Mammary epithelial cell (primary cell): ENCODE measurements at places on chromosomes 2 and 18.

DNA sequence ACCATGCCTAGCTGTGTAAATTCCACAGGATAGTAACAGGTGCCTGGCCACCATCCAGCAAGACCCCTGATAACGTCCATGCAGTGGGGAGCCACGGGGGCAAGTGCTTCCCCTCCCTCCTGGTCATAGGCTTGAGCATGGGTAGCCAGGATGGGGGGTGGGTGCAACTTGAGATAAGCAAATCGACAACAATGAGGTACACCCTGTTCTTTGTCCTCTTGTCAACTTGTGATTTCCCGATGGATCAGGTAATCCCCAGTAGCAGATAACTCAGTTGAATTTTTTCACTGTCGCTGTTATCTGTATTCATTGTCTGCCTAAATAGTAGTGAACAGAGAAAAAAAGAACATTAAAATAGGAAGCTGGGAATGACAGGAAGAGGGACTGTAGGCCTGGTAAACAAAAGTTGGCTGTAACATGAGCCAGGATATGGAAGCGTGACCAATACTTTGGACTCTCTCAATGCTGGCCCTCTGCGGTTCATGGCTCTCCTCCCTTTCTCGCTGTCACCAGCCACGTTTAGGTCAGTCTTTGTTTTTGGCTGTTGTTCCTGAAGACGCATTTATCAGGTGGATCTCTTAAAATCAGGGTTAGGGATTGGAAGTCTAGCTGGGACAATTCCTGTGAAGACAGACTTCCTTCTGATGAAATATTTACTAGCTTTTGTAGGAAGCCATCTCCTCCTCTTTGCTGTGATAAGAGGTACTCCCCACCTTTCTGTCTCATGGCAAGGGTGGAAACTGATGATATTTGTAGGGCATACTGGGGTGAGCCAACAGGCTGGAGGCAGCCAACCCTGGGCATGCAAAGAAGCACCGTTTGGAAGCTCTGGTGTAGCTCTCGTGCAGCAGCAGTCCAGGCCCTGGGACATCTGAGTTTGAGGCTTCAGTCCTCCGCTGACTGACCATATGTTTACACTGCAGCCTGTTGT lies 42.4 kb downstream of the TCF7L1 start:
- DNase-seq, result no peak

DNA sequence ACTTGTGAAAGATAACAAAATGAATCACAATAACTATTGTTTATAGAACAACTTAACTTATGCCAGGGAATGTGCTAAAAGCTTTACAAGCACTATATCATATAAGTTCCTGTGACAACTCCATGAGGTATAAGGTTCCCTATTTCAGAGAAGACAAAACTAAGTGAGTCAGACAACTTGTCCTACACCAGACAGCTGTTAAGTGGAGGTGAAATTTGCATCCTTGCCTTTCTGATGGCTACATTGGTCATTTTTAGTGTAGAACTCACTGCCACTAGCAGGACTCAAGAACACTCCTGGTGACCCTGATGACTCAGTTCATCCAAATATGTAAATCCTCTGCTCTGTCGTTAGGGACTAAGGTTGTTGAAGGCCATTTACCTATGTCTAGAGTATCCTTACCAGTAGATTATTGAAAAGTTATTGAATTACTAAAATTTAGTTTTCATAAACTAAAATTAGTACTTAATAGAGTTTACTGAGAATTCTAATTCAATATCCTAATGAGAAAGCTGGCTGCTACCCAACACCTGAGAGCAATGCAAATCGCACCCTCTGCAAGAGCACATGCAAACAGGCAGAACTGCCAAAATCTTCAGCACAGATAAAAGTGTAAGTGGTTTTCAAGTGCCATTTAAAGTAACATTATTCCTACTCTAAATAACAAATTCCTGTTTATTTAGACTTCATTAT lies 636.2 kb downstream of the NRXN1 start:
- no peak for DNase-seq

DNA sequence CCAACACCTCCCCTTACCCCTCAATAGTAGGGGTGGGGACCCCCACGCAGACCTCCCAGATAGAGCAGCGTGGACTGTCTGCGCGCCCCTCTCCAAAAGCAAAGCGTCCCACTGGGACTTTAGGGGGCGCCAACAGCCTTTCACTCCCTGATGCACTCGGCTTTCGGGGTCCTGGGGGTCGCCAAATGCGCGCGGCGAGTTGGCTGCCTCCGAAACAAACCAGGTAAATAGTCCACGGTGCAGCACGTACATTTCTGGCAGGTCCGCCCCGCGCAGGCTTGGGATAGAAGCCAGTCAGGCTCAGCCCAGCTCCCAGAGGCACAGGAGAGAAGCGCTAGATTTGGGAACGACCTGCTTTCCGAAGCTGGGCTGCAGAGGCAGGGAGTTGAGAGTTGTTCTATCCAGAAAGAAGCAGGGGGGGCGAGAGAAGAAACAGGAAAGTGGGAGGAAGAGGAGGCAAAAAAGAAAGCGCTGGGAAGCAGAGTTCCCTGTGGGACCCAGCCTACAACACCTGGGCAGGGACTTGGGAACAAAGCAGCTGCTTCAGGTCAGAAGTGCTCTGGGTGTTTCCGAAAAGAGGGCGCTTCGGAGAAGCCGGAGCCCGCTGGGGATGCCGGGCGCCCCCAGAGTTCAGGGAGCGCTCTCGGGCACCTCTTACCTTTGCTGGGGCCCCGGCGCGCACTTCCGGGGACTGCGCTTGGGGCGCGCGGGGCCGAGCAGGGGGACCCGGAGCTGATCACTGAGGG lies 544 bp downstream of the EVA1A start:
- peak; percentile 52 for DNase-seq

GRCh38 chr2:86352727-86353221 lies 15.3 kb upstream of the REEP1 start:
- no peak for DNase-seq

GRCh38 chr2:78315368-78315767 lies 710.1 kb upstream of the REG3G start:
- no peak for DNase-seq

DNA sequence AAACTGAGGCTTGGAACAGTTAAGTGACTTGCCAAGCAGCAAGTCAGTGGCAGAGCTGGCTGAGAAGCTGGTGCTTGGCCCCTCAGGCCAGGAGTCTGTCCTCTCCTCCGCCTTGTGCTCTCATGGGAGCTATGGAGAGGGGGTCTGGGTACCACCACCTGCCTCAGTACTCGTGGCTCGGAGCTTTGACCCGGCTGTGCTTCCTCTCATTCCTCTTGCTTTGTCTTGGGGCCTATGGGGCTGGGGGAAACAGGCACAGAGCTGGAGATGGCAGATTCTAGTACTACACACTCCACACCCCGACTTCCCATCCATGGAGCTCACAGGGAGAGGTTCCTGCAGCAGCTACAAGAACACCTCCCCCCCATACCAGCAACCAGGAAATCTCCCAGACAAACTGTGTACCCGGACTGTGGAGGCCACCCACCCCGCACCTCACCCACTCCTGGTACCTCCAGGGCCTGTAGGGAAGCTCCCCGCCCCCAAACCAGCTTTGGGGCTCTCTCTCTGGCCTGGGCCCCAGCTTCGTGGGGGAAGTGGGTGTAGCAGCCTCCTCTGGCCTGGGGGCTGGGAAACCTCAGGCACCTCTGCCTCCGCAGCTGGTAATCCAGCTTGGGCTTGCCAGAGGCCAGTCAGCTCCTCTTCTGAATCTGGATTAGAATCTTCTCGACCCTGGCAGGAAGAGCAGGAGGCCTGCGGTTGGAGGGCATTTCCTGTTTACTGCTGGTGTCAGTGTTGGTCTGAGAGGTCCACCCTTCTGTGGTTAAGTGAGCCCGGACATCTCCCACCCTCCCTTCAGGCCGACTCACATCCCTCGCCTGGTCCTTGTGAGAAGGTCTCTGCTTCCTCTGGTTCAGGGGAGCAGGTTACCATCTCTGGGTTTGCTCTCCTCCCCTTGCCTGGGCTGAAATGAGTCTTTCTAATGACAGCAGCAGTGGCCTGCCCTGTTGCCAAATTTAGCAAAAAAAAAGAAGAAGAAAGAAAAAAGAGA lies 22.3 kb upstream of the RHOB start:
- peak; percentile 51 for DNase-seq

DNA sequence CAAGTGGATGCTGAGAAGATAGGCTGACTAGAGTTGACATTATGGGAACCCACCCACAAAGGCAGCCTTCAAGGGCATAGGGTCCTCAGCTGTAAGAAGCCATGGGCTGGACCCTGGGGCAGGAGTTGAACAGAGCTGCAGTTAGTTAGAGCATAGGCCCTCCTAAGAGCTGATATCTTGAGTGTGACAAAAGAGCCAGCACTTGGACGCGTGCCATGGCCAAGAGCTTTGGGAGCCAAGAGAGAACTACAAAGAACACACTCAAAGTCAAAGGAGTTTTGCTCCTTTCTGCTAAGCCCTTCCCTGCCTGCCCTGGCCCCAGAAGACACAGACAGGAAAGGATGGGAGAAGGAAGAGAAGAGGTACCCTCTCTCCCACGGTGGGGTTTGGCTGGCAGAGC lies 29.9 kb upstream of the AGAP1 start:
- no peak for DNase-seq

GRCh38 chr2:162490052-162490717 lies 146.3 kb downstream of the GCA start:
- DNase-seq, result peak; percentile 37

- DNase-seq, result no peak
These were observed 500.5 kb upstream of the SYT4 start for GRCh38 chr18:43777636-43778304.

- peak; percentile 15 for DNase-seq
These were observed 965.2 kb upstream of the FANCL start for GRCh38 chr2:59206361-59206760.

GRCh38 chr2:128714285-128714684 lies 395.6 kb upstream of the HS6ST1 start:
- DNase-seq, result no peak

DNA sequence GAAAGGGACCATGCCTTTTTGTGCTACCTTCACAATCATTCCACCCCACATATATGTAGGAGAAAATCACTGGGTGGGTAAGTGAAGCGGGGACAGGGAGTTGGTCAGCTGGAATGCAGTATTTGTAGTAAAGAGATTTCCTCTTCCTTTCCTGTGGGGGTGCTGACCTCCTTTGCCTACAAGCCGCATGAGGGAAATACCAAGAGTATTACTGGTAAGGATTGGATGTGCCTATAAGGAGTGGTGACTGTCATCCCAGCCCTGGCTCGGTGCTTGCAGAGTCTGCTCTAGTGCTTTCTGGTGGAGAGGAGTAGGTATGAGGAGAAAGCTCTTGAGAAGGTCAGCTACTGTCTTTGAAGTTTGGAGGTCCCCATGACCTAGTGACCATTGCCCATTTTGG lies 324.6 kb downstream of the HRH4 start:
- no peak for DNase-seq

- DNase-seq, result no peak
These were observed 65.9 kb upstream of the RAB27B start for GRCh38 chr18:54762386-54762785.

GRCh38 chr18:56393870-56394269 lies 244.5 kb downstream of the TXNL1 start:
- no peak for DNase-seq

DNA sequence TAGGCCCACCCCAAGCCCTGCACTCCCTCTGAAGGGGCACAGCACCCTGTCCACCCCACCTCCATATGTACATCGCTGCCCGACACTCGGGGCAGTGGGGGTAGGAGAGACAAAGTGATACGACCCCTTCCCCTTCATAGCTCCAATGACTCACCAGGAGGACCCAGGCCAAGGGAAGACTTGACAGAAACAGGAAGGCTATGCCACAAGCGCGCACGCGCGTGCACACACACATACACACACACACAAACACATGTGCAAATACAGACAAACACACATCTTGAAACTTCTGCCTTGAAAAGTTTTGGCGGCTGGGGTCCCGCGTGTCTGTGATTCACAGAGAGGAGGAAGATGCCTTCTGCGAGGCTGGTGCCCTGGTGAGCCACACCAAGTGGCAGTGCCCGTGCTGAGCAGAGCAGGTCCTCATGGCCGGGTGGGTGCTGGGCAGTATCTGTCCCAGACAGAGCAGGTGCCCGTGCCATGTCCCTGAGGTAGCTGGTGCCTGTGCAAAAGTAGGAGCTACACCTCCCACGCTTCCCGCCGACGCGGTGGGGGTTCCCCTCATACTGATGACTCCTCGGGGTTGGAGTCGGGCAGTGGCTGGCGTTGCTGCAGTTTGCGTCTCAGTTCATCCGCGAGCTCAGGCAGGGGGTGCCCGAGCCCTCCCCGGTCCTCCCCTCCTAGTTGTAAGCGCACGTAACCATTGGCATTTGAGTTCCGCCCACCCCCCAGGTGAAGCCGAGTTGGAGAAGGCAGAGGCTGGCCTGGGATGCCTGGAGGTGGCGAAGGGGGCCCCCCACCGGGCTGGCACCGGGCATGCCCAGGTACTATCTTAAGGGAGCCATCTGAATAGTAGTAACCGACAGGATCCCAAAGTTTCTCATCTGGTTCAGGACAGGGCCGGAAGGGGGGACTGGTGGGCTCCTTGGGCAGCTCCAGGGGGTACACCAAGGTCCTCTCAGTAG lies 2.5 kb upstream of the ANKRD39 start:
- no peak for DNase-seq

DNA sequence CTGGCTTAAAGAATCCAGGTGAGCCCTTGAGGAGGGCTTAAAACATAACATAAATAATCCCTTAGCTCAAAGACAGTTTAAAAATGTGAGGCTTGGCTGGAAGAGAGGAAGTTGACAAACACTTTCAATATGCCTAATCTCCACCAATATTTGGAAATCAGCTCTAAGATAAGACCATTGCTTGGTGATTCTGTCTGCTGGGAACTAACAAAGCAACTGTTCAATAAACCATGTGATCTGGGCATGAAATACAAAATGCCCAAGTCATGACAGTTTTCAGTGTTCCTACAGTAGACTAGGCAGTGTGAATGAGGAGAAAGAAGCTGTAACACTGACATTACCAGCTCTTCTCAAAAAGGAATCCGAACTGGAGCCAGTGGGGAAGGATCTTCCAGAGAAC lies 10.7 kb downstream of the MFF start:
- no peak for DNase-seq

DNA sequence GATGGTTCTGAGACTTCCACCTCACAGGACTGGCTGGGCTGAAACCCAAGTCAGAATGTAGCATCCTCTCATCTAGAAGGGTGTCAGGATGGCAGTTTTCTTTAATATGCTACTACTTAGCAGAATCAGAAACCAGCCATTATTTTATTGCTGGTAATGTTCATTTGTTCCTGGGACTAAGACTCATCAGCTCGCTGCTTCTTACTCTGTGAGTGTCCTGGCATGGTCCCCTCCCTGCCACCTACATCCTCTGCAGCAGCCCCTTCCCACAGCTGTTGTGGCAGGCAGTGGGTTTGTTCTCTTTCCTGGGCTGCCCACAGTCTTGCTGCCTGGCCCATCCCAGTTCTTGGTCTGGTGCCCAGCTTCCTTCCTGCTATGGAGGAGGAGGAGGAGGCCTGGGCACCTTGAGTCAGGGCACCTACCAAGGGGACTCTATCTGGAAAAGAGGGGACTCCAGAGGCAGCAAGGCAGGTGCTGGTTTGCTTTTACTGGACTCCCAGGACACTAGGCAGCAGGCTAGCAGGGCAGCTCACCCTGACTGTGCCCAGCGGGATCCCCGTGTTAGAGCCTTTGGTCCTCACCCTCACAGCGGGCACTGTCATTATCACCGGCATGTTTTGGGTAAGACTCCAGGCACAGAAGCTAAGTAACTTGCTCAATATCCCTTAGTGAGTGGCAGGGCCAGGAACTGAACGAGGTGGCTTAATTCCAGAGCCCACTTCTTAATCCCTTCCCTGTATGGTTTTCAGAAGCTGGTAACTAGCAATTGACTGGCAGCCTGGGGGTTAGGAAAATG lies 62.1 kb downstream of the LRRFIP1 start:
- DNase-seq, result no peak

GRCh38 chr2:1641523-1641922 lies 102.8 kb downstream of the PXDN start:
- DNase-seq, result no peak
